Esophagus squamous epithelium (tissue), 5 donors: ENCODE measurements at places on chromosomes 3 and 15.

DNA sequence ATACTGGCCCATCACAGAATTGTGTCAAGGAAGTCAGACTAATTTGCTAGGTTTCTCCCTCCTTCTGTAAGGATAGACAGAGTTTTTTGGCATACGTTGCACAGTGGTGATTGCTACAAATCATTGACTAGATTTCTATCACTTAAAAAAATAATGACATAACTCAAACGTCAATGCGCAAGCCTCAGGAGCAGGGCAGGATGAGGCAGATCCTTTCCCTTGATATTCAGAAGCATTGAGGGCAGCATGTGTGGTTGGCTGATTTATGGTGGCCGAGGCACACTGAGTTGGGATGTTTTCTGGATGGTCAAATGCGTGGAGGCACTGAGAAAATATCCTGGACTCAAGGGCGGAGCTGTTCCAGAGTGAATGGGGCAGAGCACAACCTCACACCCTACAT, 14.4 kb downstream of the THSD4 start:
- no peak for DNase-seq

GRCh38 chr15:90697175-90697574, 20.0 kb upstream of the BLM start:
- DNase-seq = no peak

GRCh38 chr3:13461169-13462124, 18.7 kb upstream of the HDAC11 start:
- no peak for DNase-seq

GRCh38 chr3:53350652-53351051, 3.3 kb upstream of the DCP1A start:
- no peak for DNase-seq
